Natural killer cell (primary cell): ENCODE measurements at places on chromosomes 11 and 22. TPM values are rescaled to one million over a fixed set of nuclear protein-coding genes. Genes with fewer than 3 reads are reported as not detected.

DNA sequence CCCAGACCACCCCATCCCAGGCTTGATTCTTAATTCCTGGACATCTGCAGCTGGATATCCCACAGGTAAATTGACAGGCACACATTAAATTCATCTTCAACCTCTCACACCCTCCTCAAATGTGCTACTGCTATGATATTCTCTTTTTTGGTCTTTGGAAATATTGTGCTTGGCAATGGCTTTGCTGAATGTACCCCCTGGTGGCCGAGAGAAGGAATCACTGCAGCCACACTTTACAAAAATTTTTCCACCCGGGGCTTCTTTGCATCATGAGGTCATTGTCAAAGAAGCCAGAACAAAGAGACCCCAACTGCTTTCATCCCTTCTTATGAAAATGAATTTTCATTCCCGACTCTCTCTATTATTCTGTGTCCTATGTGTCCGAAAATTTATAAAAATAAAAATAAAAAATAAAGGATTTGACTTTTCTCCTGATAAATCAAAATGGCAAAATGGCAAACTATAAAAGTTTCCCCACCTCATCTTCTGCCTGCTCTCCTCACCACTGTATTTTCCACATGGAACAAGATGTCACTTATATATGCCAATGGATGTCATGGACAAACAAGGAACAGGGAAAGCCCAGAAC is 15.0 kb upstream of the CYB5R2 start:
- peak; percentile 59 for DNase-seq

CEP126 gene
- 10.4 TPM for total RNA-seq

DEPDC7 gene
- total RNA-seq: 1.2 TPM

- no peak for DNase-seq
These were observed 136.5 kb downstream of the ATG16L2 start for GRCh38 chr11:72950685-72951084.

DNA sequence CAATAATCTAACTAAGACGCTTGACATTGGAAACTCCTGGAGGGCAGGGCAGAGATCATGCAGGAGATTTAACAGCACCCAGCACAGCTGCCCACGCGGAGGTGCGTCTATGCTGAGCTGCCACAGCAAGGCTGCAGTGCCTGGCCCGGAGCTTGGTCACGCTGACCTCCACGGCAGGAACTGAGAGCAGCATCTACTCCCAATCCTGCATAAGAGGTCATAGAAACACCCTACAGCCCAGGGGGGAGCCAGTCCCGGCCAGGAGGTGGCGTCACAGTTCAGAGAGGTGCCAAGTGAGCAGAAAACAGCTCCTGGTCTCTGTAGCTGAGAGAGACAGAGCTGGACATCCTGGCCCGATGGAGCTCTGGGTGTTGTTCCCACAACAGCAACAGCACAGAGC is 121.1 kb upstream of the TMEM45B start:
- DNase-seq: peak; percentile 5

DNA sequence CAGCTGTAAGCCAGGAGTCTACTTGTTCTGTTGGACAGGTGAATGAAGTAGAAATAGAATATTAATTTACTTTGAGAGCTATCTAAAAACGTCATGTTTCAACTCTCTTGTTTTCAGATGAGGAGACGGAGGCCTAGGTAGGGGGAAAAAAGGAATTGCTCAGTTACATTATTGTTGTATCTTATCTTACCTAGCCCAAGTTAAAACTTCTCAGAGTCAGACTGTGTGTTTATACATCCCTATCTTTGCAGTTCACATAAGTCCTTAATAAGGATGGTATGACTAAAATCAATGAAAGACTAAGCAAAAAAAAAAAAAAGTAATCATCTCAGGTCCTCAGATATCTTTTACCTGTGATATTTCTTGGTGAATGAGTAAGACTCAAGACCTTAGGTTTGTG is 62.8 kb downstream of the TEAD1 start:
- DNase-seq: no peak

DNA sequence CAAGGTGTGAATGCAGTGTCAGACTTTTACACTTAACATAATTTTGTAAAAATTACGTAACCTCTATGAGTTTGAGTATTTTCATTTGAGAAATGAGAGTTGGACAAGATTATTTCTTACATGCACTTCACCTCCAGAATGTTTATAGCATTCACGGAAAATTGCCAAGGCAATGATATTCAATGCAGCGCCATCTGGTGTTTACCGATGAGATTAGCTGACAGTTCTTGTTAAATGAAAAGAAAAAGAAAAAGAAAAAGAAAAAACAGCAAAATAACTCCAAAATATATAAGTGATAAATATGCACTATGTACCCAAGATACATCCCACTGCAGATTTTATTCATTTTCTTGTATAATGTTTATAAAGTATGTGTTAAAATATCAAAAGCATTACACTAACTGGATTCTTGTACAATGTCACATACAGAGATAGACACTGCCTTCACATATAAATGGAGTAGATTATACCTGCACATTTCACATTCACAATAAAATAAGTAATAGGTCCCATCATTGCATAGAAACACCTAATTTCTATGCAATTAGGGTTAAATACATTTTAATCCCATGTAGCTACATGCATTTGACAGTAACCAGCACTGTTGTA is 976.3 kb upstream of the FAT3 start:
- no peak for DNase-seq

LARGE2 gene
- total RNA-seq: 1.0 TPM

NUP98 gene
- 92.8 TPM for total RNA-seq

DNA sequence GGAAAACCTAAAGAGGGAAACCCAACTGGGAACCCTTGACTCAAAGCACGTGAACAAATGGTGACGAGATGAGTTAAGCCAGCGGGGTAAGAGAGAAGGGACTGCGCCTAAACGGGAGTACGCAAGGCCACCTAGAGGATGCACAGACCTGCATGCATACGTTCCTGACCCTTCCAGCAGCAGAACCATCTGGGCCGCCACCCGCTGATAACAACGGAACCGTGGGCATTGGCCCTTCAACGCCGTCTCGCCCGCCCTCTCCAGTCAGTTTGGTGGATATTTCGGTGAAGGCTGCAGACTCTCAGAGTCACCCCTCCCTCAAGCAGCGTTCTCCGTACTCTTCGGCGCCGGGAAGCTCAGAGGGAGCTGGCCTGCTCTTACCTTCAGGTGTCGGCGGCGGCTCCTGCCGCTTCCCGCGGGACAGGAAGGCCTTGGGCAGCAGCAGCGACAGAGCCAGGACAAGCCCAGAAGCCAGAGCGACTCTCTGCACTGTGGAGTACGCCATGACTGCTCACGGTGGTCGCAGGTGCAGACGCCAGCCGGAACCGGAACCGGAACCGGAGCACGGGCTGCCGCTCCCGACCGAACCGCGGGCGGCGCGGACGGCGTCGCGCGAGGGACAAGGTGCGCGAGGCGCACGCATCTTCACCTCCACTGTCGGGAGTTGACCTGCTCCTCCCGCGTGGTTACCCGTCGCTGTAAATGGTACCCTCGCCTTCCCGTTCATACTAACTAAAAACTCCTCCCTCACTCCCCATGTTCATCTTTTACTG is at the start of gene RIC3:
Gene RIC3, minus strand, starts transcription at position 541 of the 773 bp plus-strand sequence. Its CDS starts 36 bp downstream, at position 505.
- DNase-seq: peak; percentile 66

KRTAP5-1 gene
- not detected for total RNA-seq

E2F8 gene
- total RNA-seq: 0.42 TPM

DNA sequence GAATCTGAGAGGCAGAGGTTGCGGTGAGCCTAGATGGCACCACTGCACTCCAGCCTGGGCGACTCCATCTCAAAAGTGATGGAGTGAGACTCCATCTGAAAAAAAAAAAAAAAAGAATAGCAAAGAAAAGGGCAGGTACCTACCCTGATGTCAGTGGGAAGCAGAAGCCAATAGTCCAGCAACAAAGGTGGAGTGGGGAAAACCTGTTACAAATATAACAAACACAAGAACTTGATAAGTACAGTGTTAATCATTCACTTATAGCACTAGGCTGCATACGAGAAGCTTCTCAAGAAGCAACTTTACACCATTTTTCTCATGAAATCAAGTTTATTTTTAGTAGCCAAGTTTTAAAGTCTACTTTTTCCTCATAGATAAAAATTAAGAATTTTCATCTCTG is 62.5 kb upstream of the YWHAH start:
- no peak for DNase-seq

HPX gene
- 1.5 TPM for total RNA-seq

OR52N1 gene
- not detected for total RNA-seq

KCNE3 gene
- total RNA-seq: 1.3 TPM

SYT9 gene
- not detected for total RNA-seq

DNA sequence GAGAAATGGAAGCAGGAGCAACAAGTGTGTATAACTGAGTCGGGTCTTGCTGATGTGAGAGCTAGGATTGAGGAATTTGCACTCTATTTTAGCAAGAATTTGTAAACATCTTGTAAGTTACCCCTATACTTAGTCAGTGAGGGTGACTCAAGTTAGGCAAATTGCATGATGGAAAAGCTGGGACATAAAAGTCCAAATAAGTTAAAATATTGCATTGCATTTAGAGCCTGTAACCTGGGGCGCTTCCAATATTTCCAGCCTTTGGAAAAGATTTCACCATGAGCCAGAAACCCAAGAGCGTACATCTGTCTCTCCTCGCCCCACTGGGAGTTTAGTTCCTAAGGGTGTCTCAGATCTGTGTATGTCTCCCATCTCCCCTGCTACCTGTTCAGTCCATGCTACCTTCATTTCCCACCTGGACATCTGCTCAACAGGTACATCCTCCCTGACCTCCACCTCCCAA is 37.0 kb upstream of the ACCSL start:
- no peak for DNase-seq

DNA sequence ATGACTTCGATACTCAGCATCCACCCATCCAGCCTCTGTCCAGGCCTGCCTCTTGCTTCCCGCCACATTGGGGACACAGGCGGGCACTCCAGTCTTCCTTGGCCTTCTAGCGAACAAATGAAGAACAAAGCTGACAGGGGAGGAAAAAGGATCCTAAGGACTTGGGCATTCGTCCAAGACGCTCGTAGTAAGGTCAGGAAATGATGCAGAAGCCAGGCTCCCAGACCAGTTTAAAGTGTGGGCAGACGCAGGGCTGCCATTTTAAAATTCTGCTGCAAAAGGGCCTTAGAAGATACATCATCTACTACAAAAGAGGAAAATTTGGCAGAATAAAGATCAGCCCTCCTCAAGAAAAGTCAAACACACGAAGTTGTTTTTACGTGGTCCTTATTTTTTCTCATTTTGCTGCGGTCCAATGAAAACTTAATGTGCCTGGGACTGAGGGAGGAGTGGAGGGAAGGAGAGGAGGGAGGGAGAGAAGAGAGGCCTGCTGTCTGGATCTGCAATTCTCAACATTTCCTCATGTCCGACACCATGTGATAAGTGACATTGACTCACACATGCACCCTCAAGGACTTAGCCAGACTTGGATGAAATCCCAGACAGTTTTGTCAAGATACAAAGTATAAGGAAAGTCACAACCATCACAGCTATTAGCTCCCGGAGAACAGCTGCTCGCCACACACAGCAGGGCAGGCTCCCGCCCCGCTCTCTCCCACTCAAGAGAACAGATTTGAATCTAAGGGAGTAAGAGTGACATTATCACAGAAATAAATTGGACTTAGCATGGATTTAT is 5.7 kb downstream of the DNAL4 start:
- DNase-seq: no peak

PAFAH1B2 gene
- total RNA-seq: 46.1 TPM

DNA sequence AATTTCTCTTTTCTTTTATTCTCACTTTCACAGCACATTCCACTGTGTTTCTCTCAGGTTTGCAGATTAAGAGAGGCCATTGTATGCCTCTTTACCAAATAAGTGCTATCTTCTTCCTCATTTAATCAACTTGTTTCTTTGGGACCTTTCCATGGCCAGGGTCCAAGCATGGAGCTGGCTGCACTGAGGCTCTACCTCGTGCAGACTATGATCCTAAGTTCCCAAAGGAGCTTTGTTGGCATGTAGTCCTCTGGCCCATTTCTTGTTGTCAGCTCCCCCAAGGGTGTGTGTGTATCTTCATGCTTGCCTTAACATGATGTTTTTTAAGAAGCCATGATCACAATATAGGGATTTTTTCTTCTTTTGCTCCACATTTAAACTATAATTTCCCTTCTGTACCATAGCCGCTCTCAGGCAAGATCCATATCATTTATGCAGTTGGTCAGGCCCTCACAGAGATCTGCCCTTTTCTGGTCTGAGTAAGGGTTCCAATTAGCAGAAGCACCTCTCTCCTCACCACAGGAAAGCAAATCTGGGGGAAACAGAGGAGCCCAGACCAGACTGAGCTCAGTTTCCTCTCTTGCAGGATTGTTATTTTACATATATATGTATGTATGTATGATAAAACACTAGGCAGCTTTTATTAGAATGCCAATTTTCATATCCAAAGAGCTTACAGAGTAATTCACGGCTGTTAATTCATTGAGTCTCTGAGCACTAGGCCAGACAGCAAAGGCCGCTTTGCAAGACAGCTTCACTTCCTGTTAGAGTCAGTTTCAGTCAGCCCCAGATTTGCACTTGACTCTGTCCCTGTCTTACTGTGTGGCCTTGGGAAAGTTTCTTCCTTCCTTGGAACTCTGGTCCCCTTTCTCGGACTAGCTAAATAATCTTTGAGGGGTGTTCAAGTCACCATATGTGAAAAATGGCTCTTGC is 34.3 kb downstream of the CYB5R2 start:
- DNase-seq: no peak

DNA sequence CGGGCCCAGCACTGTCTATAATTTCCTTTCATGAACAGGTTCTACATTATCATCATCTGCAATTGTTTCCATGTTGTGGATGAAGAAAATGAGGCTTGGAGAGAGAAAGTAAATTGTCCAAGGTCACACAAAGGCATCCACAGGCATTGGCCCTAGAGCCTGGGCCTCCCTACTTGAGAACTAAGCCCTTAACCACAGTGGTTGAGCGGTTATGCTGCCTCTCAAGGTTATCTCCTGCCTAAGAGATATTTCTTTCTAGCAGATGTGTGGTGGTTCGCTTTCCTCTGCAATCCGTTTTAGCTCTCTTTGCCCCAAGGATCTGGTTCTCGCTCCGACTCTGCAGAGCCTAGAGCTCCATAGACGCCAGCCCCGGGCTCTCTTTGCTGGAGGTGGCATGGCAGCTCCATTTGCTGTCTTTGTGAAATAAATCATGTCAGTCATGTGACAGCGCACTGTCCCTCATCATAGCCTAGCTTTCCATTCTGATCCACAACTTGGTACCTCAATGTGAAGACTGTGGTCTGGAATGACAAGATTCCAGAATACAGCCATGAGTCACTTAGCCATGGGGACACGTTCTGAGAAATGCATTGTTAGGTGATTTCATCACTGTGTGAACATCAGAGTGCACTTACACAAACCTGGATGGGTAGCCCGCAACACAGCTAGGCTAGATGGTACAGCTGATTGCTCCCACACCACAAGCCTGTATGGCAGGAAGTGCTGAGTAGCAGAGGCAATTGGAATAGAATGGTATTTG is 27.2 kb downstream of the RPS6KA4 start:
- DNase-seq: no peak

CCDC15 gene
- 3.8 TPM for total RNA-seq
